ENCODE measurements at places on chromosomes 5 and 9. TPM values are rescaled to one million over a fixed set of nuclear protein-coding genes. Genes with fewer than 3 reads are reported as not detected.
A peak's percentile ranks its signal among the peaks of the same experiment; 100 is the strongest.

Gene ASS1
- 90.2 TPM for polyA plus RNA-seq

Gene PHF24
- polyA plus RNA-seq, result 44.8 TPM

Gene GRM6
- polyA plus RNA-seq, result 0.29 TPM

Gene DCAF12
- 169 TPM for polyA plus RNA-seq

Gene CAMK4
- polyA plus RNA-seq, result 76.9 TPM

Gene EIF4E1B
- polyA plus RNA-seq, result 1.0 TPM

Gene CDKN2B-AS1
- polyA plus RNA-seq, result 2.2 TPM

Gene AJM1
- 4.0 TPM for polyA plus RNA-seq

Gene SPINK6
- polyA plus RNA-seq, result not detected

Gene TXNDC8
- polyA plus RNA-seq, result 16.7 TPM

Gene GLE1
- polyA plus RNA-seq, result 82.3 TPM

Gene MLANA
- not detected for polyA plus RNA-seq

Gene COL5A1
- polyA plus RNA-seq, result 34.3 TPM

Gene SHC3
- polyA plus RNA-seq, result 0.82 TPM

Gene FRMD3
- polyA plus RNA-seq, result 12.5 TPM

- no peak overlapping the region for H3K4me3 ChIP-seq
- no peak overlapping the region for H3K27ac ChIP-seq
- no peaks in the 10 kb centered on the region for H3K27me3 ChIP-seq
- peaks cover 24% of the 10 kb centered on the region for H3K4me1 ChIP-seq
- DNase-seq, result no peak
These were observed 129.2 kb downstream of the LHFPL2 start for GRCh38 chr5:78519198-78519941.

DNA sequence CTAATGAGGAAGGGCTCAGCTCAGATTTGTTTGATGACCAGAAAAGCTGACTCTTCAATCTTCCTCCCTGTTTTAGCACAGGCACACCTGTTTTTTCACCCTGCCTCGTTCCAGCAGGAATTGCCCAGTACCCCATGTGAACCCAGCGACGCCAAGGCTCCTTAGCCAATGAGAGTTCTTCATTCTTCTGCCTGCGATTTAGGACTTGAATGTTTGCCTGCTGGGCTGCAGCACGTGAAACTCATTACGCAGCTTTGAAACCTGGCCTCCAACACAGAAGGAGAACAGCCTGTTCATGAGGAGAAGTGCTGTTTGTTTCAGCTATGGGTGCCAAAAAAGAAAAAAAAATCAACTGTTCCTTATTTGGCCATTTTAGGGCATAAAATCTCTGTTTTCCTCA is 315.5 kb downstream of the TRPM3 start:
- H3K4me1 ChIP-seq, result peaks cover 11% of the 10 kb centered on the region
- H3K4me3 ChIP-seq, result no peak overlapping the region
- no peaks in the 10 kb centered on the region for H3K36me3 ChIP-seq
- peak; percentile 85 for DNase-seq
- H3K27me3 ChIP-seq, result no peaks in the 10 kb centered on the region

DNA sequence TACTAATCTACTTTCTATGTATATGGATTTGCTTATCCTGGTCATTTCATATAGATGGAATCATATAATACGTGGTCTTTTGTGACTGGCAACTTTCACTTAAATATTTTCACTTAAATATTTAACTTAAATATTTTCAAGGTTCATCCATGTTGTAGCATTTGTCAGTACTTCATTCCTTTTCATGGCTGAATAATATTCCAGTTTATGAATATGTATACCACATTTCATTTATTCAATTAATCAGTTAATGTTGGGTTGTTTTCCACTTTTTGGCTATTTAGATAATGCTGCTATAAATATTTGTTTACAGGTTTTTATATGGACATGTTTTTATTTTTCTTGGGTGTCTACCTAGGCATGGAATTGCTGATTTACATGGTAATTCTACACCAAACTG is 7.7 kb downstream of the PRRC1 start:
- H3K27me3 ChIP-seq, result no peaks in the 10 kb centered on the region
- H3K36me3 ChIP-seq, result peaks cover 2% of the 10 kb centered on the region
- no peak overlapping the region for H3K4me3 ChIP-seq
- H3K27ac ChIP-seq, result no peak overlapping the region
- H3K4me1 ChIP-seq, result no peaks in the 10 kb centered on the region
- DNase-seq, result no peak

DNA sequence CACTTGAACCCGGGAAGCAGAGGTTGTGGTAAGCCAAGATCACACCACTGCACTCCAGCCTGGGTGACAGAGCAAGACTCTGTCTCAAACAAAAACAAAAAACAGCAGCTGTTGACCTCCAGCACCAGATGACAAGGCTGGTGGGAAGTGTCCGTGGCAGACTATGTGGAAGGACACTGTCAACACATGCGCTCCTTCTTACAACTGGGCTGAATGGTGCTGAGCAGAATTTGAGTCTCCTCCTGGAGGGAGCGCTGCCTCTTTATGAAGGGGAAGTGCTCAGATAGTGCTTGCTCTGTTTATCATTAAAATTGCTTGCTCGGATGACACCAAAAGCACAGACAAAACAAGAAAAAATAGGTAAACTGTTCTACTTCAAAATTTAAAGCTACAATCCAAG is 9.2 kb upstream of the CFAP157 start:
- no peak for DNase-seq
- H3K27ac ChIP-seq, result no peak overlapping the region
- no peaks in the 10 kb centered on the region for H3K27me3 ChIP-seq
- H3K36me3 ChIP-seq, result no peaks in the 10 kb centered on the region
- no peak overlapping the region for H3K4me3 ChIP-seq

DNA sequence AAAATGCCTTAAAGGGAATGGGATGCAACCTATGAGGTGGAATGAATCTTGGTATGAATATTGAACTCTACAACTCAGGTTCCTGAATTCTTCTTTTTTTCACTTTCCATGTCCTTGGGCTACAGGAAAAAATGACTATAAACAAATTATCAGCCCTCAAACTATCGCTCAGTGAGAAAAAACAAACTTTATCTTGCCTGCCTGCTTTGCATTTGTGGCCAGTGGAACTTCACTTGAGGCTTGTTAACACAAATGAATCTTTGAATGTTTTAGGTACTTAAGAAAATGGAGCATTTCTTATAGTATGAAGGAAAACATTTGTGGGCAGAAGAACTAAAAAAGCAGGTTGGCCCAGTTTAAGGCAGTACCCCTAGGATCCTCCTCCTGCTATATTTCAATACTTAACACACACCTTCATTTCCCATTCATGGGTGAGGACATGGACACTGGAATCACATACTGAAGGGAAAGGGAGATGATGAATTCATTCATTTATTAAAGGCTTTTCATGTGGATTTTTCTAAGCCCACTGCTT is 34.1 kb downstream of the ELOVL7 start:
- H3K27me3 ChIP-seq, result no peaks in the 10 kb centered on the region
- no peak overlapping the region for H3K27ac ChIP-seq
- H3K36me3 ChIP-seq, result no peaks in the 10 kb centered on the region
- no peak overlapping the region for H3K4me3 ChIP-seq

GRCh38 chr5:88839238-88839637 is 43.7 kb downstream of the MEF2C start:
- H3K27ac ChIP-seq, result peak overlapping the region; percentile 84
- no peaks in the 10 kb centered on the region for H3K27me3 ChIP-seq
- no peaks in the 10 kb centered on the region for H3K36me3 ChIP-seq
- H3K4me3 ChIP-seq, result no peak overlapping the region
- H3K4me1 ChIP-seq, result peaks cover 21% of the 10 kb centered on the region
- no peak for DNase-seq

DNA sequence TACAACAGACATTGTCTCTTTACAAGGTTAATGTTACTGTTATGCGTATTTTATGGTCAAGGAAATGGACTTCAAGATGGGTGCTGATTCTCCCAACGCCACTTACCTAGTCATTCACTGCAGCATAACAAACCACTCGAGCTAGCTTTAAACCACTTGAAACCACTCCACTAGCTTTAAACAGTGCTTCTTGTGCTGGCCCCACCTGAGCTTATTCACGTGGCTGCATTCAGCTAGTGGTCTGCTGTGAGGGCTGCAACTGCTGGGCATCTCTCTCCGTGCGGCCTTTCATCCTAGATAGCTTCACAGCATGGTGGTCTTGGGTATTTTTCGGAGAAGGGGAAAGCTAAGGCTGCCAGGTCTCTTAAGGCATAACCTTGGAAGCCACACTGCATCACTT is 3.5 kb upstream of the HRH2 start:
- no peaks in the 10 kb centered on the region for H3K36me3 ChIP-seq
- no peak for DNase-seq
- H3K27ac ChIP-seq, result no peak overlapping the region
- no peak overlapping the region for H3K4me3 ChIP-seq
- no peaks in the 10 kb centered on the region for H3K4me1 ChIP-seq

GRCh38 chr5:139919308-139919707 is 123.7 kb downstream of the PSD2 start:
- H3K36me3 ChIP-seq, result no peaks in the 10 kb centered on the region
- no peak for DNase-seq
- no peak overlapping the region for H3K27ac ChIP-seq
- no peaks in the 10 kb centered on the region for H3K27me3 ChIP-seq

GRCh38 chr9:78236551-78236910 is 656 bp downstream of the CEP78 start:
- peak overlapping the region; percentile 87 for H3K27ac ChIP-seq
- H3K27me3 ChIP-seq, result no peaks in the 10 kb centered on the region
- H3K4me3 ChIP-seq, result peak overlapping the region; percentile 71
- H3K36me3 ChIP-seq, result no peaks in the 10 kb centered on the region
- peak; percentile 23 for DNase-seq

DNA sequence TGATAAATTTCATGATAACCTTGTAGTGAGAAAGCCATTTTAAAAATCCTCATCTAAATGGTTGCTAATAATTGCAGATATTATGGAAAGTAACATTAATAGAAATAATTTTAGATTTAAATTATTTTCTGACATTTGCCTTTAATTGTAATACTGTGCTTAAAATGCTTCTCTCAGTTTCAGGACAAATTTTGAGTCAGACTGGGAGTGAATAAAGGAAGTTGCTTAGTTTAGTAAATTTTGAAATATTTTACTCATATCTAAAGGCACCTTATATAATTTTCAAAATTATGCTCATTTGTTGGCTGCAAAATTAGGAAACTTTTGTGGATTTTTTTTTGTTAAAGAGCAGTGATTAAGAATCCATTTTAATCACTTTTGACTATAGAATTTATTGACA is 93.8 kb downstream of the CSNK1G3 start:
- H3K36me3 ChIP-seq, result no peaks in the 10 kb centered on the region
- no peak overlapping the region for H3K27ac ChIP-seq
- no peak overlapping the region for H3K4me3 ChIP-seq

- no peaks in the 10 kb centered on the region for H3K27me3 ChIP-seq
- no peaks in the 10 kb centered on the region for H3K36me3 ChIP-seq
- no peak overlapping the region for H3K4me3 ChIP-seq
- peak; percentile 48 for DNase-seq
- H3K4me1 ChIP-seq, result no peaks in the 10 kb centered on the region
- no peak overlapping the region for H3K27ac ChIP-seq
These were observed 69.2 kb downstream of the SYK start for GRCh38 chr9:90870621-90871326.

- no peak overlapping the region for H3K4me3 ChIP-seq
- no peak for DNase-seq
- H3K27ac ChIP-seq, result no peak overlapping the region
- H3K4me1 ChIP-seq, result no peaks in the 10 kb centered on the region
These were observed 24.8 kb downstream of the ABLIM3 start for GRCh38 chr5:149166128-149166527.

GRCh38 chr9:129874261-129875101 is 39.2 kb downstream of the USP20 start:
- H3K27me3 ChIP-seq, result no peaks in the 10 kb centered on the region
- H3K36me3 ChIP-seq, result no peaks in the 10 kb centered on the region
- no peak overlapping the region for H3K4me3 ChIP-seq
- DNase-seq, result no peak
- H3K4me1 ChIP-seq, result no peaks in the 10 kb centered on the region
- no peak overlapping the region for H3K27ac ChIP-seq

- no peaks in the 10 kb centered on the region for H3K36me3 ChIP-seq
- no peak overlapping the region for H3K27ac ChIP-seq
- no peak overlapping the region for H3K4me3 ChIP-seq
- H3K4me1 ChIP-seq, result peaks cover 22% of the 10 kb centered on the region
These were observed 130.6 kb downstream of the MYO10 start for GRCh38 chr5:16805486-16805885.

DNA sequence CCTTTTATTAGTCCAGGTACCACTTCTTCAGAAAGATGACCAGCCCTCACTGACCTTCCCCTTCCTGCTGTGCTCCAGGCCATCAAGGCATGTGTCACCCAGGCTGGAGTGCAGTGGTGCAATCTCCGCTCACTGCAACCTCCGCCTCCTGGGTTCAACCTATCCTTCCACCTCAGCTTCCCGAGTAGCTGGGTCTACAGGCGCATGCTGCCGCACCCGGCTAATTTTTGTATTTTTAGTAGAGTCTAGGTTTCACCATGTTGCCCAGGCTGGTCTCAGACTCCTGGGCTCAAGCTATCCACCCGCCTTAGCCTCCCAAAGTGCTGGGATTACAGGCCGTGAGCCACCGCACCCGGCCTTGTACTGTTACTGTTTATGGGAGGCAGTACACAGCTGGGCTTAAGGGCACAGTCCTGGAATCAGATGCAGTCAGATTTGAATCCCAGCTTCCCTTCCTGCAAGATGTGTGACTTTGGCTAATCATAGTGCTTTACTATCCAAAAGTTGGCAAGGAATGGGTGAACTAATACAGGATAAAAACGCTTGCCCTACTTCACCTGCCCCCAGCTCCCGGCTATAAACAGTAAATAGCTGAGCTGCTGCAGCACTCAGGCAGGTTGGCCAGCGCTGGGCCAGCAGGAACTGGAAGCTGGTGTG is 483 bp upstream of the EIF4EBP3 start:
- DNase-seq, result no peak
- H3K36me3 ChIP-seq, result no peaks in the 10 kb centered on the region
- H3K4me3 ChIP-seq, result peak overlapping the region; percentile 56
- H3K27ac ChIP-seq, result peak overlapping the region; percentile 96
- H3K4me1 ChIP-seq, result peaks cover 34% of the 10 kb centered on the region

- H3K4me3 ChIP-seq, result no peak overlapping the region
- DNase-seq, result peak; percentile 38
- peaks cover 21% of the 10 kb centered on the region for H3K4me1 ChIP-seq
- H3K36me3 ChIP-seq, result no peaks in the 10 kb centered on the region
- H3K27ac ChIP-seq, result peak overlapping the region; percentile 76
These were observed 37.1 kb upstream of the RAPGEF6 start for GRCh38 chr5:131671994-131672655.

- no peaks in the 10 kb centered on the region for H3K4me1 ChIP-seq
- no peak for DNase-seq
- H3K27me3 ChIP-seq, result no peaks in the 10 kb centered on the region
- H3K36me3 ChIP-seq, result no peaks in the 10 kb centered on the region
These were observed 116.6 kb upstream of the SARDH start for GRCh38 chr9:133854765-133855164.

DNA sequence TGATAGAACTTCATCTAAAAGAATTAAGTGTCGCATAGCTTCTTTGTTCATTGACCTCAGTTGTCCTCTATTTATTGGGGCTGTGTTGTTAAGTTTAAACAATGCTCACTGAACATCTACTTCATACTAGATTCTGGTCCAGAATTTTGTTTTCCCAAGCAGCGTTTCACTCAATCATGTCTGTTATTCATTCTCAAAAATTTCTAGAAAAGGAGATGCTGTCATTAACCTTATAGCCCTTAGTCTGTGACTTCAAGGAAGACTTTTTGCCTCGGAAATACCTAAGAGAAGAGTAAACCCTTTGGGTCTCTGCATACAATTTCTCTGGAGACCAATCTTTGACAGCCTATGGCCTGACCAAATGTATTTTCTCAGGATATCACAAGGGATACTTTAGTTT is 171.7 kb downstream of the FGF1 start:
- no peak for DNase-seq
- H3K4me1 ChIP-seq, result no peaks in the 10 kb centered on the region
- H3K27me3 ChIP-seq, result no peaks in the 10 kb centered on the region
- H3K36me3 ChIP-seq, result no peaks in the 10 kb centered on the region
- H3K4me3 ChIP-seq, result no peak overlapping the region
- no peak overlapping the region for H3K27ac ChIP-seq

All from testis (tissue), 5 donors.